Sigmoid colon (tissue), 7 donors: ENCODE measurements at places on chromosomes 3 and 15. TPM values are rescaled to one million over a fixed set of nuclear protein-coding genes. Genes with fewer than 3 reads are reported as not detected.

DNA sequence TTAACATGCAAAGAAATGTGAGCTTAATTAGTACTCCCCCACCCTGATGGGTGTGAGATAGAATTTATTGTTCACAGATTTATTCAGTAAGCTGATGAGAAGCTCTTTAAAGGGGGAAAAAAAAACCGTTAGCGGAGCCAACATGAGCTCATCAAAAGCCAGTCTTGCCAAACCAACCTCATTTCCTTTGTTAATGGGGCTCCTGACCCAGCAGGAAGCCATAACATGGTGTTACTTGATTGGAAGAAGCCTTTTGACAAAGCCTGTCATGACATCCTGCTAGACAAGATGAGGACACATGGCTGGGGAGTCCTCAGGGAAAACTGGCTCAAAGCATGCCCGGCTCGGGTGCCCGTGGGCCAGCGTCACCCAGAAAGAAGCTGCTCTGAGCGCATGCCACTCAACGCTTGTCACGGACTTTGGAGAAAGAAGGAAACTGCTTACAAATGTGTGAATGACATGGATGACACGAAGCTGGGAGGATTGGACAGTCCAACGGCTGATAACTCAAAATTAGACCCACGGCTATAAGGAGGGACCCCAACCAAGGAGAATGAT lies 64.6 kb downstream of the SLCO2A1 start:
- no peak overlapping the region for H3K4me3 ChIP-seq
- no peaks in the 10 kb centered on the region for H3K4me1 ChIP-seq
- H3K36me3 ChIP-seq = no peaks in the 10 kb centered on the region
- no peaks in the 10 kb centered on the region for H3K27me3 ChIP-seq
- H3K27ac ChIP-seq = no peak overlapping the region

GRCh38 chr3:24416224-24416623 lies 78.4 kb downstream of the THRB start:
- H3K4me1 ChIP-seq = peaks cover 21% of the 10 kb centered on the region
- DNase-seq = no peak
- H3K36me3 ChIP-seq = no peaks in the 10 kb centered on the region
- no peak overlapping the region for H3K4me3 ChIP-seq
- no peaks in the 10 kb centered on the region for H3K27me3 ChIP-seq

GRCh38 chr3:30694148-30694547 lies 87.7 kb downstream of the TGFBR2 start:
- no peaks in the 10 kb centered on the region for H3K27me3 ChIP-seq
- no peak overlapping the region for H3K4me3 ChIP-seq
- H3K27ac ChIP-seq = no peak overlapping the region
- DNase-seq = no peak
- no peaks in the 10 kb centered on the region for H3K36me3 ChIP-seq

DNA sequence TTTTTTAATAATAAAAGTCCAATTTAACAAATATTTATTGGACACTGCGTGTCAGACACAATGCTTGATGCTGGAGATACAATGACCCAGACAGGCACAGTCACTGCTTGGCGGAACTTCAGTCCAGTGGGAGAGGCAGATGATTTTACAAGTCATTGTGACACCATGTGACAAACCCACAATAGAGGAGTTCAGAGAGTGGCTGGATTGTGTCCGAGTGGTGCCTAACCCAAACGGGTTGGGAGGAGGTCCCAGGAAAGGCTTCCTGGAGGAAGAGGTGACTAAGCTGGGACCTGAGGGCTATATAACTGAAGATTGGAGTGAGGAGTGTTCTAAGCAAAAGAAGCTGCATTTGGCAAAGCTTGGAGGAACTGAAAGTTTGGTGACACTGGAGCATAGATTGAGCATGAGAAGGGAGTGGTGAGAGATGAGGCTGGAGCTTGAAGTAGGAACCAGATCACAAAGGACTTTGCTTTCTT lies 41.4 kb downstream of the CRTC3 start:
- peaks cover 13% of the 10 kb centered on the region for H3K4me1 ChIP-seq
- no peak for DNase-seq
- no peaks in the 10 kb centered on the region for H3K27me3 ChIP-seq
- H3K27ac ChIP-seq = no peak overlapping the region
- no peak overlapping the region for H3K4me3 ChIP-seq
- no peaks in the 10 kb centered on the region for H3K36me3 ChIP-seq

GRCh38 chr3:23107221-23107620 lies 95.9 kb upstream of the UBE2E2 start:
- H3K4me3 ChIP-seq = no peak overlapping the region
- no peak for DNase-seq
- no peak overlapping the region for H3K27ac ChIP-seq
- H3K36me3 ChIP-seq = no peaks in the 10 kb centered on the region
- H3K27me3 ChIP-seq = no peaks in the 10 kb centered on the region
- H3K4me1 ChIP-seq = no peaks in the 10 kb centered on the region

DNA sequence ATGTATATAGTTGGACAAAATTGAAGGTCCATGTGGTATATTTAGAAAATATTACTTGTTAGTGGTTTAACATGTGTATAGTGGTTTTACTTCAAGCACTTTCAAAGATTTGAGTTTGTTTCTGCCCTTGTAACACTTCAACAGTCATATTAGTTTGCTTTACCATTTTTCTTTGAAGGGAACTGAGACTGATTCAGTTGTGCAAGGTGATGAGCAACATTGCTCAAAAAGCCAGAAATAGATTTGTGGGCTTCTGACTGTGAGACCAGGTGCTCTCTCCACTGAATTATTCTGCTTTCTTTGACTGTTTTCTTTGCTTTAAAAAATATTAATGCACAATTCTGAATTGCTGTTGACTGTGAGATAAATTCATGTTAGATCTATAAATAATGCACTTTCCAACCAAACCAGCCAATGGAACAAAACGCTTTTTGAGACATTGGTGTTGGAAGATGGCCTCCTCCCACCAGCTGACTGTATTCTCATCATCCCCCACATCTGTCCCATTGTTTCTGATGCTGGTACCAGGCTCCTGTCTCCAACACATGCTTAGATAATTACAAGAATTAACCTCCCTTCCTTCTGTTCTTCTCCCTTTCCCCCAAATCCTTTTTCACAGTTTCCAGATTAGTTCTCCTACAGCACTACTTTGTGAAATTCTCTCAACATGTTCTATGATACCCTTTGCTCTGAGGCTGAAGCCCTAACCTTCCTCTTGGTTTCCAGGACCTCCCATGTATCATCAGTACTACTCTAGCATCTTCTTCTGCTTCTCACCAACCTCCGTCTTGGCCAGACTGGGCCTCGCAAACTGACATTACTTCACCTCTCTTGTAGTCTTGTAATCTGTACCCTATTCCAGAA lies 27.9 kb downstream of the PLCL2 start:
- DNase-seq = no peak
- no peaks in the 10 kb centered on the region for H3K27me3 ChIP-seq
- H3K27ac ChIP-seq = no peak overlapping the region
- H3K36me3 ChIP-seq = no peaks in the 10 kb centered on the region

SERPINI2 gene
- not detected for total RNA-seq

ZDHHC23 gene
- total RNA-seq = 1.3 TPM

LRRC57 gene
- 9.2 TPM for total RNA-seq

HIGD2B gene
- total RNA-seq = not detected
